ENCODE measurements at places on chromosomes 6 and 20.

DNA sequence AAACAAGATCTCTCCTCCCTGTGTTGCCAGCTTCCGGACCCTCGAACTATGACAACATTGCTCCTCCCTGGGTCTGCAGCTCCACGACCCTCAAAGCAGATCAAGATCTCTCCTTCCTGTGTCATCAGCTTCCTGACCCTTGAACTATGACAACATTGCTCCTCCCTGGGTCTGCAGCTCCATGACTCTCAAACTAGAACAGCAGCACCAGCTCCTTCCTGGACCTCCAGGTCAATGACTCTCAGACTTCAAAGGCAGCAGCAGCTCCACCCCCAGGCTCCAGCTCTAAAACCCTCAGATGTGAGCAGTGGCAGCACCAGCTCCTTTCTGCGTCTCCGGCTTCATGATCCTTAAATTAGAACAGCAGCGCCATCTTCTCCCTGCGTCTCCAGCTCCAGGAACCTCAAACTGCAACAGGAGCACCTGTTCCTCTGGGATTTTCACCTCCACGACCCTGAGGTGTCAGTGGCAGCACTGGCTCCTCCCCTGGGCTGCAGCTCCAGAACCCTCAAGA lies 341.0 kb upstream of the SULF2 start:
- DNase-seq = no peak

GRCh38 chr6:48098923-48099322 lies 12.1 kb downstream of the PTCHD4 start:
- no peak for DNase-seq

GRCh38 chr6:74939151-74939708 lies 266.6 kb downstream of the COL12A1 start:
- DNase-seq = no peak

GRCh38 chr20:5714261-5715041 lies 35.8 kb upstream of the SHLD1 start:
- DNase-seq = no peak

DNA sequence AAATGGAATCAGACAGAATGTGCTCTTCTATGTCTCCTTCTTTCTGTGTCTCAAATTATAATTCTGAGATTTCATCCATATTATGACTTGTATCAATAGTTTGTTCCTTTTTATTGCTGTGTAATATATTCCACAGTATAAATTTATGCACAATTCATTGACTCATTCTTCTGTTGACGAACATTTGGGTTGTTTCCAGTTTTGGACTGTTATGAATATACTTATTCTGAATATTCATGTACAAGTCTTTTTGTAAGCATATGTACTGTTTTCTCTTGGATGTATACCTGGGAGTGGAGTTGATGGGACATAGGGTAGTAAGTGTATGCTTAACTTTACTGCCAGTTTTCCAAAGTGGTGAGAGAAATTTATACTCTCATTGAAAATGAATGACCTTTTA lies 28.1 kb upstream of the TRAF3IP2 start:
- DNase-seq = no peak

- no peak for DNase-seq
Measured at GRCh38 chr6:106315765-106316374, 9.7 kb downstream of the ATG5 start.

DNA sequence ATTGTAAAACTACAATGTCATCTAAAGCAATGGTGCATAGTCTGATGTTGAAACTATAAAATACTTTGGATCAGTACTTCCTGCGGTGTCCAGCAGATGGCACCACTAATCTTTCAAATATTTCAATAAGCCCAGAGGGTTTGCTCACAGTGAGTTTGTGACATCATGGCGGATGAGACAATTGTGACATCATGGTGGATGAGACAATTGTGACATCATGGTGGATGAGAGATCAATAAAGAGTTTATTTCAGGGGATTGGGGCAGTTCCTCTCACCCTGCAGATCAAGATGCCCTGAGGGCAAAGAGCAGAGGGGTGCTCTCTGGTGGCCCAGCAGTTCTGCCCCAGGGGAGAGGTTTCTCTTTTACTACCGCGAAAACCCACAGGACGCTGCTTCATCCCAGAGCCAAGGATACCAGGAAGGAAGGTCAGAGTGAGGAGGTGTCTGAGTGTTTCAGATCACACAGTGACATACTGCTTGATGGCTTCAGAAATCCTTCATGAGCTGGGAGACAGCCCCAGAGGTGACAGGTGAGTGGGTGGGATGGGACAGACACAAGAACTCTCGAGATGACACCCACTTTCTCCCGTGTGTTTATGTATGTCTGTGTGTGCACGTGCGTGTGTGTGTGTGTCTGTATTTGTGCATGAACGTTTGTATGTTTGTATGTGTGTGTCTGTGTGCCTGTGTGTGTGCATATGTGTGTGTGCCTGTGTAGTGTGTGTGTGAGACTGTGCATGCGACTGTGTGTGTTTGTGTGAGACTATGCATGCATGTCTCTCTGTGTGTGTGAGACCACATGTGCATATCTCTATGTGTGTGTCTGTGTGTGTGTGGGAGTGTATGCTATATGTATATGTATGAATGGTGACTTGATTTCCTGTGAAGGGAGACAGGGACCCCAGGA lies 7.3 kb upstream of the ULBP2 start:
- DNase-seq = peak; percentile 50

- DNase-seq = no peak
Measured at GRCh38 chr20:62011403-62011790, 54.3 kb downstream of the TAF4 start.

DNA sequence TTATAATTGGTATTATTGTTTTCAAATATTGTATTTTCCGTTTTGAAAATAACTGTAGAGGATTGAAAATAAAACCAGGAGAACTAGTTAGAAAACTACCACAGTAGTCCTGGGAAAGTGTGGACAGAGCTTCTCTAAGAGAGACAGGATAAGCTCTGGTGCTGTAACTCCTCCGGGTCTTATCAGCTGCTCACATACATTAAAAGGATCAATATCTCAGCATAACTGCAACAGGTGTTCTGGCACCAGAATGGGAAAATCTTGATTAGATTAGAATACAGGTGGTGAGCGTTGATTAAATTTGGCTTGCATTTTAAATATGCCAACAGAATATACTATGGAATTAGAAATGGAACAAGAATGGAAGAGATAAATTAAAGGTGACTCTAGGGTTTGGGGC lies 1138.9 kb upstream of the ADGRB3 start:
- DNase-seq = no peak

DNA sequence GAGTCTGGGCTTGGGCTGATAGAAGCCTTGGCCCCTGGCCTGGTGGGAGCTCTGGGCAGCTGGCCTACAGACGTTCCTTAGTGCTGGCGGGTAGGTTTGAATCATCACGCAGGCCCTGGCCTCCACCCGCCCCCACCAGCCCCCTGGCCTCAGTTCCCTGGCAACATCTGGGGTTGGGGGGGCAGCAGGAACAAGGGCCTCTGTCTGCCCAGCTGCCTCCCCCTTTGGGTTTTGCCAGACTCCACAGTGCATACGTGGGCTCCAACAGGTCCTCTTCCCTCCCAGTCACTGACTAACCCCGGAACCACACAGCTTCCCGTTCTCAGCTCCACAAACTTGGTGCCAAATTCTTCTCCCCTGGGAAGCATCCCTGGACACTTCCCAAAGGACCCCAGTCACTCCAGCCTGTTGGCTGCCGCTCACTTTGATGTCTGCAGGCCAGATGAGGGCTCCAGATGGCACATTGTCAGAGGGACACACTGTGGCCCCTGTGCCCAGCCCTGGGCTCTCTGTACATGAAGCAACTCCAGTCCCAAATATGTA lies 957 bp upstream of the VEGFA start:
- DNase-seq = peak; percentile 94

DNA sequence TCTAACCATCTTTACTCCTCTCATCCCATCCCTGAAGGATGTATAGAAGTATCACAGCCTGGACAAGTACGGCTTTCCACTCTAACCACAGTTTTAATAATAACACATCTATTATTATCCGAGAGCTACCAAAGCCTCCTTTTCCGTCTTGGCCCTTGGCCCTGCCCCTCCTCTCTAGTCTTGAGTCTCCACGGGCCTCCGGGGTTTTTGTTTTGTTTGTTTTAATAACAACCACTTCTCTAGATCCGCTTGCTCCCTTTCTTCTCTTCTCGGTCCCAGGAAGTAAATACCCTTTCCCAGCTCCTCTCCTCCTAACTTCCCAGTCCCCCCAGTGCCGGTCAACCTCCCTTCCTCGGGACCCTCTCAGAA lies 661 bp downstream of the LCA5 start:
- DNase-seq = no peak

GRCh38 chr6:89952105-89952671 lies 57.9 kb downstream of the GJA10 start:
- no peak for DNase-seq

- DNase-seq = no peak
Measured at GRCh38 chr20:32132911-32133549, 23.5 kb downstream of the TM9SF4 start.

GRCh38 chr6:37511910-37512399 lies 12.3 kb upstream of the CCDC167 start:
- no peak for DNase-seq

- DNase-seq = no peak
Measured at GRCh38 chr6:147058786-147059385, 145.3 kb upstream of the STXBP5 start.

DNA sequence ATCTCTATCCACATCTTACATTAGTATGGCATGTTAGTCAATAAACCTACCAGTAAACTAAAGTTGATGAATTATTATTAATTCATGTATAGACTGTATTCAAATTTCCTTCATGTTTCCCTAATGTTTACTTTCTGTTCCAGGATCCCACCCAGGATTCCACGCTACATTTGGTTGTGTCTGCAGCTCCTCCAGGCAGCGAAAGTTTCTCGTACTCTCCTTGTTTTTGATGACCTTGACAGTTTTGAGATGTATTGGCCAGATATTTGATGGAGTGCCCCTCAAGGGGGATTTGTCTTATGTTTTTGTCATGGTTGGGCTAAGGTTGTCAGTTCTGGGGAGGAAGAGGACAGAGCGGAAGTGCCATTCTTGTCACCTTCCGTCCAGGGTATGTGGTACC lies 445.2 kb upstream of the CDH4 start:
- no peak for DNase-seq

- DNase-seq = no peak
Measured at GRCh38 chr20:63090682-63091571, 84.2 kb upstream of the BHLHE23 start.

DNA sequence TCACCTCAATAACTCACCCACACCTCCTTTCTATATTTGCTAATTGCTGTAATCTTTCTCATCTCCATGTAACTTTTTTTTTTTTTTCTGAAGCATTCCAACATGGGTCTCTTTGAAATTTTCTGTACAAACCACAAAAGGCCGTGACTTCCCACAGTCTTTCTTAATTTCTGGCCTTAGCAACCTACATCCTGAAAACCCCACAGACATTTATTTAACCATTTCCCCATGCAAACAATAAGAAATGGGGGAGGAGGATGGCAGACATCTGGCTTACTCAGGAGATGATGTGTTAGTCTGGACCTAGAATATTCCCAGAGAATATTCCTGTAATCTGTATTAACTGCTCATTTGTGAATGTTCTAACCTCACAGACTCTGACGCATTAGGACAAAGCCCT lies 57.6 kb downstream of the MEP1A start:
- no peak for DNase-seq

DNA sequence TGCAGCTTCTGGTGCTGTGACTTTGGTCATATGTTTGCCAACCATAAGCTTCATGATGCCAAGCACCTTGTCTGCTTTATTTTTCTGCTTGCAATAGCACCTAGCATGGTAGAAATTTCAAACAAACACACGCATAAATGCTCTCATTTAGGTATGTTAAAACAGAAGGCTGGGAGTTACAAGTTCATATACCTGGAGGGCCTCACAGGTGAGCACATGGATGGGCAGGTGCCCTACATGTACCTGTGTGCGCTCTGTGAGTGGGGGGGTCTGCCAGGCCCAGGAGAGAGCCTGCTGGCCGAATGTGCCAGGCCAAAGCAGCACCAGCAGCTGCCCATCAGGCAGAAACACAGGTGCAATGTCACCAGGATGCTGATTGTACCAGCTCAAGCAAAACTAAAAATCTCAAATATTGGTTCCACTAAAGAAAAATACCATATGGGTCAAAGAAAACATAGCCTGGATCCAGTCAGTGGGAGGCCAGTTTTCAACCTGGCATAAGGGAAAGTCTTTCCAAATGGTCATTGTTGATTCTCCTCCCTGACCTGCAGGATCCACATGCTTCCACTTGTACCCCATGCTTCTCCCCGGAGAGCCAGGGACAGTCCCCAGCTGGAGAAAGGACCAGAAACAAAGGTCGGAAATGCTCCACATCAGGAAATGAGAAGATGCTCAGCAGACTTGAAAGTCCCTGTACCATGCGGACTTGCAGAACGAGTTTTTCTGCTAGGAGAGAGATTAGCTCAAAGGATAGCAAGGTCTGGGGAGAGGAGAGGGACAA lies 7.2 kb upstream of the PFDN4 start:
- DNase-seq = no peak

- no peak for DNase-seq
Measured at GRCh38 chr20:881051-881782, 34.9 kb downstream of the ANGPT4 start.

- DNase-seq = peak; percentile 67
Measured at GRCh38 chr20:22070610-22071058, 365.2 kb downstream of the PAX1 start.

DNA sequence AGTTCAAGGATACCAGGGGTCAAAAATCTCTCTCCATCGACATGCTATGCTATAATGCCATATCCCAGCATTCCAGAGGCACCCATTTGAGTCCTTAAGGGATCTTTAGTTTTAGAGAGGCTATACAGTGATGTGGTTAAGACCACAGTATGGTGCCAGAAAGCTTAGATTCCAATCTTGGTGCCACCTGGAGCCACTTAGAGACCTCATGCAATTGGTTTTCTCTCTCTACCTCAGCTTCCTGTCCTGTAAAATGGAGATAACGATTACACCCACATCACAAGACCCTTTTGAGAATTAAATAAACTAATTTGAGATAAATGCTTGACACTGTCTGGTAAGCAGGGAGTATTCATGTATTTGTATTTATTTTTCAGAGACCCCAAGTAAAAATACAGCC lies 39.0 kb downstream of the PLAGL1 start:
- no peak for DNase-seq

DNA sequence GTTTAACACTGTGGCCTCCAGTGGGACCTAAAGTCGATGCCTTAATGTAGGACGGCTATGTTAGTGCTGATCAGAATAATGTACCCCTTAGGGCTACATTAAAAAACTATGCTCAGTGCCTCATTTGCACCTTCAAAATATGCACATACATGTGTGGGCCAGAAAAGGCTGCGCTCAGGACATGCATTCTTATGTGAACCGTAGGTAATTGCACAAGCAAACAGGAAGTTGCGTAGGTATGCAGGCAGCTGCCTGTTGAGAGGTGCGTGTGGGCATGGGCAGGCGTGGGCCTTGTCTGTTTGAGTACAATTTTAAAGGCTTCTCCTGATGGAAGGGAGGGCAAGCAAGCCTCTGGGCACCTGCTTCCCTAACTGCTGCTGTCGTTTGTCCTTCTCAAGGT lies 116.2 kb upstream of the JAG1 start:
- no peak for DNase-seq

GRCh38 chr6:108114841-108115597 lies 40.5 kb upstream of the OSTM1 start:
- peak; percentile 72 for DNase-seq

DNA sequence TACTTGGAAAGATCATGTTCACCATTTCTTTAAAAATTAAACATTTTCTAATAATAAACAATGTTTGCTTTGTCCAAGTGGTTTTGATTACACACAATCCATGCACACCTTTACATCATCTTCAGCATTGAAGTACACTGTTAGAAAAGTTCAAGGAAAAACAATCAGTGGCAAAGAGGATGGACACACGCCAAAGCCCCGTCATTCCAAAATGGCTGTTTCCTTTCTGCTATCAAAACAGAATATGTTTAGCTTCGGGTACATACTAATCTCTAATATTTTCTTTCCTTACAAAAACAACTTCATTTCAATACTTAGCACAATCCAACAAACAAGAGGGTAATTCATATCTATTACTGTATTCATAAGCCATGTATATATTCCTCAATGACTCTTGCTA lies 24.5 kb downstream of the REPS1 start:
- no peak for DNase-seq
